ENCODE measurements at places on chromosomes 6 and 20.

DNA sequence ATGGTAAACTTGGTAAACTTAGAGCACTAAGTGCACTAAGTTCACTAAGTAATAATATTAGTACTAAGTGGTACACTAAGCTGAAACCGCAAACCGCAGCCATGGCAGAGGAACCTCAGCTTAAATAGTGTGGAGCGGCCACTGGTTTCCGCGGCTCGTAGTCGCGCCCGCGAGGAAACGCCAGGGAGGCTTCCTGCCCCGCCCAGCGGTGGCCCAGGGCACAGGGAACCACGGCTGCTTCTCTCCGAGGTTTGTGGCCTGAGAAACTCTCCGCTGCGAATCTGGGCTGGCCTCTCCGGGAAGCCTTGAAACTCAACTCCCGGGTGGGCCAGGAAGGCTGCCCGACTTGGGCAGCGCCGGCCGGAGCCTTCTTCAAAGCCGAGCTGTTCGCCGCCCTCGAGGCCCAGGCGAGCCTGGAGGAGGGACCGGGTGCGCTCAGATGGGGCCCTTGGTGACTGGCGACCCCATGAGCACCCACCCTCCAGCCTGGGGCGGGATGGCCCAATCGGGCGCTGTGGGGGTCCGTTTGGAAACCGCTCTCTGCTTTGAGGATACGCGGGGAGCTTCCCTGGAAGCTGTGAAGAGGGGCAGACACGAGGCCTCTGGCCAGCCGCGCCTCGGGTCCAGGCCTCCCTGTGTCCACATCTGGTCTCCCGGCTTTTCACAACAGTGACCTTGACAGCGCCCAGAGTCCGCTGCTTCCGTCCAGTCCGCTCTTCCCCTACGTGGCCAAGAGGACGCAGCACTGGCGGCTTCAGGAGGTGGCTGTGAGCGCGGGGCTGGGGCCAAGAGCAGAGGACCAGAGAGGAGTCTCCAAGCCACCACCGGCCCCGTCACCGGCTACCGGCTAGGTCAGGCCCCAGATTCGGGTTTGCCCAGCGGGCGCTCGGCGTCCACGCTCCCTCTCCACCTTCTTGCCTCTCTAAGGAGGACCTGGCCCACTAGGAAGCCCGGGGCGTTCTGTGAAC, 25.4 kb upstream of the HLA-E start:
- DNase-seq, result peak; percentile 73

GRCh38 chr6:137157601-137158000, 15.8 kb downstream of the IL22RA2 start:
- no peak for DNase-seq

- DNase-seq, result no peak
Measured at GRCh38 chr20:11205769-11206362, 532.1 kb upstream of the JAG1 start.

DNA sequence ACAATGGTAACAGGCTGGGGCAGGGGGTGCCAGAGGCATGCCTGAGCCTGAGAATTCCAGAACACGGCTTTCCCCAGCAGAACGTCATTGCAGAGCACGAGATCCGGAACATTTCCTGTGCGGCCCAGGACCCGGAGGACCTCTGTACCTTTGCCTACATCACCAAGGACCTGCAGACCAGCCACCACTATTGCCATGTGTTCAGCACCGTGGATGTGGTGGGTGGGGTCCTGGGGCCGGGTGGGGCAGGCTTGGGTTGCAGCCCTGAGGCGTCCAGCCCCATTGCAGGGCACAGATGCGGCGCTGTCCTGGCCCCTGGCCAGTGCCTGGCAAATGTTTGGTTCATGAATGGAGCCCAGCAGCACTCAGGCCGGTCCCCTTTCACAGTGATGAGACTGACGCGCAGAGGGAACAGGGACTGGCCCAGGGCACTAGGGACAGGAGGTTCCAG, 57.1 kb downstream of the TCP11 start:
- DNase-seq, result no peak

- DNase-seq, result no peak
Measured at GRCh38 chr6:154226461-154226860, 130.1 kb downstream of the IPCEF1 start.

GRCh38 chr6:72416744-72417465, 205.0 kb upstream of the KCNQ5 start:
- no peak for DNase-seq

DNA sequence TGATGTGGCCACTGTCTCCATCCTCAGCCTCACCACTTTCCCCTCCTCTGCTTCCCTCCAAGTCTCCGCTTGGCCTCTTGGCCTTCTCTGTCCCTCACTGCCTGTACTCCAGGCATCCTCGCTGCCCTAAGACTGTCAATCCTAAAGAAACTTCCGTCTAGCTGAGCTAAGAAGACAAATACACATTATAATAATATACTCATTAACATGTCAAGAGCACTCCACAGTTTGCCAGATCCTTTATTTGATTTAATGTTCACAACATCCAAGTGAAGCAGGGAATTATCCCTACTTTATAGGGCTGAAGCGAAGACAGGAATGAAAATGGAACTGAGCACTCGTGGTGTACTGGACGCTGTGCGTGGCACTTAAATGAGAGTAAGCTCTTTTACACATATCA, 72.4 kb upstream of the SLC22A23 start:
- DNase-seq, result no peak

- no peak for DNase-seq
Measured at GRCh38 chr6:161211380-161212035, 62.4 kb downstream of the AGPAT4 start.

Data from activated CD4-positive, alpha-beta T cell treated with anti-CD3 and anti-CD28 coated beads, Interleukin-2, amount 10 ng/mL, durations not matched to agents 7 days and 5 days (primary cell).